Umbilical cord (tissue), 2 donors: ENCODE measurements at places on chromosomes 5 and 9. TPM values are rescaled to one million over a fixed set of nuclear protein-coding genes. Genes with fewer than 3 reads are reported as not detected.

CYLC2 gene
- total RNA-seq: 15.9 TPM

TAF11L10 gene
- total RNA-seq: 16.4 TPM

TMC1 gene
- 0.96 TPM for total RNA-seq

NEUROG1 gene
- total RNA-seq: not detected

ACTBL2 gene
- 3.1 TPM for total RNA-seq

HAVCR1 gene
- total RNA-seq: not detected

MINAR2 gene
- total RNA-seq: 1.9 TPM
